ENCODE measurements at places on chromosomes 1 and 21. TPM values are rescaled to one million over a fixed set of nuclear protein-coding genes. Genes with fewer than 3 reads are reported as not detected.
A peak's percentile ranks its signal among the peaks of the same experiment; 100 is the strongest.

PRELP gene
- total RNA-seq: 0.41 TPM

ST6GALNAC3 gene
- total RNA-seq: 14.3 TPM

- DNase-seq: peak; percentile 36
Measured at GRCh38 chr1:28104866-28105467, 16.6 kb upstream of the EYA3 start.

NR1I3 gene
- not detected for total RNA-seq

Measured in frontal cortex (tissue), 4 donors.